Liver (tissue), 10 donors: ENCODE measurements at places on chromosomes 3 and 15.

GRCh38 chr3:50264383-50264963 is 4.5 kb upstream of the SEMA3B start:
- no peak for DNase-seq

GRCh38 chr3:113218681-113219045 is 7.3 kb downstream of the BOC start:
- no peak for DNase-seq

- no peak for DNase-seq
Measured at GRCh38 chr3:101994386-101994785, 145.1 kb downstream of the NFKBIZ start.

DNA sequence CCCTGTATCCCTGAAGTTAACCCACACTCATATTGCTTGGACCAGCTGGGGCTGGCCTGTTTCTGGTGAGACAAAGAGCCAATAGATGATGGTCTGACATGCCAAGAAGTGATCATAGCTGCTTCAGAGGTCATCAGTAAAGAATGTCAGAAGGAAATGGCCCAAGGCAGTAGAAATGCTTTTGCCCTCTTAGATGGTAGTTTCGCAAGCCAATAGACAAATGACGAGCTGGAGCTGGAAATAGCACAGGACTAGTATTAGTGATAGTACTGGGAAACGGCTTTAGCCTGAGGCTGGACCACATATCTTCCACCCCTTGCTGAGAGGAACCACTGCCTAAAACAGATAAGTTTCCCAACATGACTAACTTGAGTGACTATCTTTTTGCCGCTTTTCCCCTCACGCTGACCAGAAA is 176.1 kb upstream of the THBS1 start:
- DNase-seq = no peak

GRCh38 chr15:36814105-36814504 is 234.7 kb downstream of the CDIN1 start:
- DNase-seq = no peak

- no peak for DNase-seq
Measured at GRCh38 chr3:26484140-26484539, 138.4 kb upstream of the LRRC3B start.
